NCI-H187 (cell line): ENCODE measurements at places on chromosomes 11 and 22.

DNA sequence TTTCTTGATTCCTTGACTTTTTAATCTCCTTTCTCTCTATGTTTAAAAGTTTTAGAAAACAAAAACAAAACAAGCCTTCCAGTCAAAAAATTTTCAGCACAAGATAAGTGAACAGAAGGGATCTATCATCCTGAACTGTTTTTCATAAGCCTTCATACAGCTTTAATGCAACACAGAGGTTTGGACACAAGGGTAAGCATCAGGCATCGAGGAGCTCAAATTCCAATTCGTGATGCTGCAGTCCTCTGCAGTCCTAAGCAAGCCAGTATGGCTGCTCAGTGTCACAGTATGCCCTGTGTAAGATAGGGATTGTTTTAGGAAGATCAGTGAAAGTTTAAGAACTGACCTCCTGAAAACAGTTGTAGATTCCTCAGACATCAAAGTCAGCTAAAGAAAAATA is 740.9 kb downstream of the NTM start:
- no peak for DNase-seq

- no peak for DNase-seq
These were observed 123.4 kb upstream of the ARHGAP42 start for GRCh38 chr11:100563541-100564280.

GRCh38 chr22:43465291-43466015 is 53.6 kb downstream of the MPPED1 start:
- DNase-seq, result no peak

GRCh38 chr11:65150509-65151299 is 16.4 kb upstream of the SYVN1 start:
- no peak for DNase-seq

DNA sequence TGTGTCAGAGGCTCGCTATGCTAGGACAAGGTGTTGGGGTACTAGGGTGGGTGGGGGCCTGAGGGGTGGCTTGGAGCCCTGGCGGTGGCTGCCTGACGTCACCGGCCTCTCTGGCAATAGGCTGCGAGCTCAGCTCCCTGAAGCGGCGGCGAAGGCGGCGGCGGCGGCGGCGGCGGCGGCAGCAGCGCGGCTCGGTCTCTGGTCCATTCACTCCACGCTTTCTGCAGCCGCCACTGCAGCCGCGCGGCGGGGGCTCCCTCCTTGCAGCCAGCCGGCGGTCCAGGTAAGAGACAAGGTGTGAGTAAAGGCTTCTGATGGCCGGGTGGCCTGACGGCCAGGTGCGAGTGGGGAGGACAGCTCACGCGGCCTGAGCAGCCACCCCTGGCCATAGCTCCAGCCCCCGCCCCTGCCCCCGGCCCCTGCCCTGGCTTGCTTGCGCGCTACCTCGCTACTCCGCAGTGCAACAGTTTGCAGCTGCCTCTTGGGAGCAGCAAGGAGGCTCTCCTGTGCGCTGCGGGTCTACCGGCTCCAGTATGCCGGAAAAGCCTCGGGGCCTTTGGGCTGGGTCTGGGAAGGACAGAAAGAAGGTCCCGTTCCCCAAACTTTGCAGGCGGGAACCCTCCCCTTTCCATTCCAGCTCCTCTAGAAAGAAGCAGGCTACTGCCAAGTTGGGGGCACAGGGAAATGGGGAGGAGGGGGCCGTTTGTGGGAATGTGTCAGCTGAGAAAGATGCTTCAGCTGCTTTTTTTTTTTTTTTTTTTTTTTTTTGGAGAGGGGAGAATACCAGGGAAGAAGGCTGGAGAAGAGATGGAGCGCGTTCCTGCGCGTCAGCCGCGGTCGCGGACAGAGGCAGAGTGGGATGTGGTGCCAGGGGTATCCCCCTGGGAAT is at the start of gene C11orf87:
Gene C11orf87, plus strand, starts transcription at position 210 of the 889 bp plus-strand sequence. CDS start 1,444 bp downstream, outside the sequence.
- DNase-seq, result no peak

DNA sequence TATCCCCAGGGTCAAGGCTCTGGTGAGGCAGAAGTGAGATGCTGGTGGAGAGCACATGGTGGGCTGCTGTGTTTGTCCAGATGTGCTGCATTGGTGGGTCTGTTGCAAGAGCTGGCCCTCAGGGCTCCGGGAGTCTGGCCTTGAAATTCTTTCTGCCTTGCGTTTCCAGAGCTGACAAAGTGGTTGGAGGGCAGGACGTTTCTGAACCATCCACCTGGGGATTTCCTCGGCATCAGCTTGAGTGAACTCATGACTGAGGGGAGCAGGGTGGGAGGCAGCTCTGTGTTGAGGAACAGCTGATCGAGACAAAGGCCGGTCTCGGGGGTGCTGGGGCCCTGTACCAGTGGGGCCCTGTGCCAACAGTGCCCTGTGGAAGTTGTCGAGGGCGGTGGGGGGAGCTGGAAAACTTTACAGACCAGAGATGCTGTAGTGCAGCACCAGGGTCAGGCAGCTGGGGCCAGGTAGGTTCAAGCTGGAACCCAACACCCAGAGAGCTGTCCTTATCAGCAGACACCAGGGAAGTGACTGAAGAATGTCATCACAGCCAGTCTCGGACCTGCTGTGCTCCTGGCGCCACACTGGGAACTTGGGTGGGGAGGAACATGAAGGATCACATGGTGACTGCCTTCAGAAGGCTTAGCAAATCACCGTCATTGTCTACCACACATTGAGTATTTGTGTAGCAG is 4.9 kb downstream of the TSKU start:
- DNase-seq, result no peak
